C1 segment of cervical spinal cord (tissue), 14 donors: ENCODE measurements at places on chromosomes 7 and 10.
A peak's percentile ranks its signal among the peaks of the same experiment; 100 is the strongest.

DNA sequence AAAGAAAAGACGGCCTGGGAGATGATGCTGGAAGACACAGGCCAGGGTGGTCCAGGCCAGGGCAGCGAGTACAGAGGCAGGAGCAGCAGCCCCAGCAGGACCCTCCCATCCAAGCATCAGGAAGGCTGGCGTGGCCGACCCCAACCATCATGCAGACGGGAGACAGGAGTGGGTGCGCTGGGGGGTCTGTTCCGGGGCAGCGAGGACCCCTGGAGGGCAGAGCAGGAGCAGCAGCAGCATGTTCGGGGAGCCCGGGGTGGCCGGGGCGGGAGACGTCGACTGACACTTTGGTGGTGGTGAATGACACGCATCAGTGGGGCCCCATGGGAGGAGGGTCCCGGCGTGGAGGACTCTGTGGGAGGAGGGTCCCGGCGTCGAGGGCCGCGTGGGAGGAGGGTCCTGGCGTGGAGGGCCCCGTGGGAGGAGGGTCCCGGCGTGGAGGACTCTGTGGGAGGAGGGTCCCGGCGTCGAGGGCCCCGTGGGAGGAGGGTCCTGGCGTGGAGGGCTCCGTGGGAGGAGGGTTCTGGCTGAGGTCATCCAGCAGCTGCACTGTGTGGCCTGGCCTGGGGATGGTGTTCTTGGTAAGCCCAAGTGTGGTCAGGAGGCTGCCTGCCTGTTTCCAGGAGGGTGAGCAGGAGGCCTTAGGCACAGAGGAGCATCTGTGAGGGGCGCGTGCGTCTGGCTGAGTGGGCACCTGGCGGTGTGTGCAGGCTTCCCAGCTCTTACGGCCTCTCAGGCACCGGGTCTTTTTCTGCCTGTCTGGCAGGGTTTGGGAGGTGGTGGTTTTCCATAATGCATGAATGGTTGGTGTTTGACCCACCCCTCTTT lies 38.9 kb downstream of the FAM20C start:
- DNase-seq: no peak

DNA sequence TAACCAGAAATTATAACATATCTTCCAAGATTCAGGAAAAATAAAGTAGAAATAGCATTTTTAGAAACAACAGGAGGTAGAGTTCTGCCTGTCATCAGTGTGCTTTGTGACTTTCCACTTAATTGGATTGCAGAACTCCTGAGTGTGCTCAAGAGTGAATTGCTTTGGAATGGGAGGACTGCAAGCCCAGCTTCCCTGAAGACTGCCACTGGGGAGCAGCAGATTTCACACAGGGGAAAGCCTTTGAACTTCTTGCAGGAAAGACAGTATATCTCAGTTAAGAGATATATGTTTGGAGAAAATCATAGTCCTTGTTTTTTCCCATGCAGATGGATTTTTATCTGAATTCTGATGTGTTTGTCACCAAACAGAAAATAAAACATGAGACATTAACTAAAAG lies 124.5 kb downstream of the TMEM168 start:
- no peak for DNase-seq

GRCh38 chr7:1024331-1024841 lies 20.0 kb upstream of the GPR146 start:
- DNase-seq: no peak

DNA sequence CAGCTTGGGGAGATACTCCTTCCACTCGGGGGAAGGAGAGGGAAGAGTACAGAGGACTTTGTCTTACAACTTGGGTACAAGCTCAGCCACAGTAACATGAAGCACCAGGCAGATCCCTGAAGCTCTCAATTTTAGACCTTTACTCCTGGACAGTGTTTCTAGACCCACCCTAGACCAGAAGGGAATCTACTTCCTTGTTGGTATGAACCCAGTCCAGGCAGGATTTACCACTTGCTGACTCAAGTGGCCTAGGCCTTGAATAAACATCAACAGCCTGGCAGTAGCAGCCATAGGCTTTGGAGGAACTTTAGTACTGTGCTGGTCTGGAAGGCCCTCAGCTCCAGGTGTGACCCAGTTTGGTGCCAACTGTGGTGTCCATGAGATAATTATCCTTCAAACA lies 173.1 kb downstream of the ADRA2A start:
- DNase-seq: no peak

DNA sequence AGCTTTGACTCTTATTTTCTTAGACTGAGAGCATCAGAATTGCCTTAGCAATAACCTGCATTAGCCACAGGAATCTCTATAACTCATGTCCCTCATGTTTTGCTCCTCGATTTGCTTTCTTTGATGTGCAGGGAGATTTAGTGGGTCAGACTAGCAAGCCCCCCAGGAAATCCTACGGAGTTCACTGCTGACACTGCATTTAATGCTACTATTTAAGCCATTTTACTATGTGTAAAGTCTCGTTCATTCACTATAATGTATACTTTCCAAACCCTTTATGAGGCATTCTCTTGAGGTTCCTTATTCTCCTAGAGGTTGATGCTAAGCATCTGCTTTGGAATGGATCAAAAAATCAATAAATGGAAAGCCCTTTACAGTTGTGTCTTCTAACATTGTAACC lies 28.4 kb downstream of the DYNC1I1 start:
- DNase-seq: no peak

GRCh38 chr7:17991866-17992648 lies 35.6 kb downstream of the PRPS1L1 start:
- no peak for DNase-seq

GRCh38 chr7:150003304-150003810 lies 129.6 kb downstream of the ATP6V0E2 start:
- no peak for DNase-seq

GRCh38 chr7:76300166-76300731 lies 2.2 kb upstream of the HSPB1 start:
- no peak for DNase-seq

DNA sequence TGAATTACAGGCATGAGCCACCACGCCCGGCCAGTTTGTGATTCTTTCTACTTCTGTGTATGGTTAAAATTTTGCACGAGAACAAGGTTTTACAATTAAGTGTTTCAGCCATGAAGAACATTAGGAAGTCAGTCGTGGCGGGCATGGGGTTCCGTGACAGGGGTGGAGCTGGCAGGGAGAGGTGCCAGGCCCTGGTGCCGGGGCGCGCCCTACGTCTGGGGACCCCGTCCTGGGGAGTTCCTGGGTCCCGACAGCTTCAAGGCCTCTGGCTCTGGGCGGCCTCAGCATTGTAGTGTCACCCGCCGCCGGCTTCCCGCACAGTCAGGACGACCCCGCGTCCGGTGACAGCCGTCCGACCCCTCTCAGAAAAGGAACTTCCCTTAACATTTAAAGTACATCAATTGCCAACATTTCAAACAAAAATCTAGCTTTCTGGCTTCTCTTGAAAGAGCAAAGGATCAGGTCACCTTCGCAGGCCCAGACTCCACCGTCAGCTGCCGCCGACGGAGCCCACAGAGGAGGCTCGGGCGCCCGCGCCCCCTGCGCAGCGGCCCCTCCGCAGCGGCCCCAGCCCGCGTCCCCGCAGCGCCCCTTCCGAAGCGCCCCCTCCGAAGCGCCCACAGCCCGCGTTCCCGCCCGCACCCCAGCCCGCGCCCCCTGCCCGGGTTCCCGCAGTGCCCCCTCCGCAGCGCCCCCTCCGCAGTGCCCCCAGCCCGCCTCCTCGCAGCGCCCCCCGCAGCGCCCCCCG lies 23.2 kb upstream of the MKI67 start:
- DNase-seq: no peak

DNA sequence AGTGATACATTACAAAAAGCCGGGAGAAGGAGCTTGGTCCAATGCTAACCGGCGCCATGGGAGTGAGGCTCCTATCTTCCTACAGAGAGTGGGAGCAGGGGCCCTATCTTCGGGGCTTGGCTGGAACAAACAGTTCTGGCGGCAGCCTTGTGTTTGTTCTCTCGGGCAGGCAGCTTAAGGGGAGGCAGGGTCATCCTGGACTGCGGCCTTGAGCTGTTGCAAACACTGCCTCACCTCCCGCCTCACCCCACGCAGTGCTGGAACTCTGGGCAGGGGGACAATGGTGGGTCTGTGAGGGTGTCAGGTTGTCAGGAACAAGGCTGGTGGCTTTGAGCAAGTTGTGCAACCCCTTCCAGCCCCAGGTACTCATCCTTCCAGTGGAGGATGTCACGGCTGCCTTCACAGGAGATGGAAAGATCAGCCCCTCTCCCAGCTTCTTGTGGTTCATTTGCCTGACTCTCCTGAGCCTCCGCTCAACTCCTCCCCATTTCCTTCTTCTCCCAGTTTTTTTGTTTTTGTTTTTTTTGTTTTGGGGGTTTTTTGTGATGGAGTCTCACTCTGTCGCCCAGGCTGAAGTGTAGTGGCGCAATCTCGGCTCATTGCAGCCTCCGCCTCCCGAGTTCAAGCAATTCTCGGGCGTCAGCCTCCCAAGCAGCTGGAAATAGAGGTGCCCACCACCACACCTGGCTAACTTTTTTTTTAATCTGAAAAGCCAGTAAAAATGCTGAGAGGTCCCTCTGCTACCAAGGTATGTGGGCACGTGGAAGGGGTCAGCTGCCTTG lies 57.4 kb downstream of the SPOCK2 start:
- no peak for DNase-seq

- DNase-seq: no peak
Measured at GRCh38 chr7:132117636-132118035, 458.6 kb downstream of the PLXNA4 start.

- no peak for DNase-seq
Measured at GRCh38 chr7:113321201-113321600, 202.8 kb upstream of the SMIM30 start.

- DNase-seq: no peak
Measured at GRCh38 chr7:85612514-85612913, 425.7 kb upstream of the SEMA3D start.

DNA sequence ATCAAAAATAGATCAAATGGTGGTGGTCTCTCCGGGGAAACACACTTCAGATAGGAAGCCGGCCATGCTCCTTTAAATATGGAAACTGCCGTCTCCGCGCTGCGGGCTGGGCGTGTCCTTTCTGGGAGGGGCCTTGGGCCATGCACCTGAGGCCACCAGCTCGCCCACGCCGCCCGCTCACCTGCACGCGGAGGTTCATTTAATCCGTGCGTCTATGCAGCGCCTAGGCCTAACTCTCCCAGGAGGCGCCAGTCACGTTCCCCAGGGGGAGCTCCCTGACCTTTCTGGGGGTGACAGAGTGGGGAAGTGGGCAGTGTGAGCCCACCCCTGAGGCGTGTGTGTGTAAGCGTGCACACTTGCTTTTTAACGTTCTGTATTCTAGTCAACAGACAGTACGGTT lies 64.0 kb downstream of the C10orf143 start:
- no peak for DNase-seq

DNA sequence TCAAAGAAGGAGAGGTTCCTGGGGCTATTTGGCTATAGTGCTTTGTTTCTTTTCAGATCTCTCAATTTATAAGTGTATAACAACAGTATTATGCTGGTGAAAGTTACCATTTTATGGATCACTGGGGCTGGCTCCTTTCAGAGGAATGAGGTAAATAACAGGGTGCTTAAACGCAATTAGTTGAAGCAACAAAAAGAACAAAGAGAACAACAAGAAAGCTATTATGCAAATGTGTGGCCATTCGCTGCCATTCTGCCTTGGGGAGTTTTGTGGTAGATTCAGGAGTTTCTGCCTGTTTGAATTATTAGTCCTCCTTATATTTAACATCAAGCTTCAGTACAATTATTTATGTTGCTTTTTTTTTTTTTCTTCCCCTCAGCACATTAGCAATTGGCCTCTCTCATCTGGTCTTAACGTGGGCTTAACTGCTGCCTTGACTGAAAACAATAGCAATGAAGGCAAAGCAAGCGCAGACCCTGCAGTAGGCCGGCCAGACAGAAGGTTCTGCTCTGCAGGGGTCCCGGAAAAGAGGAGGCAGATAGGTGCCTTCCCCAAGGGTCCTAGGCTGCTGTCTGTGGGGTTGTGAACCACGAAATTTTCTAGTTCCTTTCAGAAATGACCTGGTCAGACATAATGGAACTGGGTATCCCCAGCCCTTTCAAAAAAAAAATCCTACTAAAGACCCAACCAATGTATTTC lies 339.9 kb upstream of the PODXL start:
- DNase-seq: no peak

- no peak for DNase-seq
Measured at GRCh38 chr10:133238466-133238804, 780 bp downstream of the VENTX start.

- DNase-seq: no peak
Measured at GRCh38 chr10:13396369-13396768, 48.3 kb upstream of the SEPHS1 start.

DNA sequence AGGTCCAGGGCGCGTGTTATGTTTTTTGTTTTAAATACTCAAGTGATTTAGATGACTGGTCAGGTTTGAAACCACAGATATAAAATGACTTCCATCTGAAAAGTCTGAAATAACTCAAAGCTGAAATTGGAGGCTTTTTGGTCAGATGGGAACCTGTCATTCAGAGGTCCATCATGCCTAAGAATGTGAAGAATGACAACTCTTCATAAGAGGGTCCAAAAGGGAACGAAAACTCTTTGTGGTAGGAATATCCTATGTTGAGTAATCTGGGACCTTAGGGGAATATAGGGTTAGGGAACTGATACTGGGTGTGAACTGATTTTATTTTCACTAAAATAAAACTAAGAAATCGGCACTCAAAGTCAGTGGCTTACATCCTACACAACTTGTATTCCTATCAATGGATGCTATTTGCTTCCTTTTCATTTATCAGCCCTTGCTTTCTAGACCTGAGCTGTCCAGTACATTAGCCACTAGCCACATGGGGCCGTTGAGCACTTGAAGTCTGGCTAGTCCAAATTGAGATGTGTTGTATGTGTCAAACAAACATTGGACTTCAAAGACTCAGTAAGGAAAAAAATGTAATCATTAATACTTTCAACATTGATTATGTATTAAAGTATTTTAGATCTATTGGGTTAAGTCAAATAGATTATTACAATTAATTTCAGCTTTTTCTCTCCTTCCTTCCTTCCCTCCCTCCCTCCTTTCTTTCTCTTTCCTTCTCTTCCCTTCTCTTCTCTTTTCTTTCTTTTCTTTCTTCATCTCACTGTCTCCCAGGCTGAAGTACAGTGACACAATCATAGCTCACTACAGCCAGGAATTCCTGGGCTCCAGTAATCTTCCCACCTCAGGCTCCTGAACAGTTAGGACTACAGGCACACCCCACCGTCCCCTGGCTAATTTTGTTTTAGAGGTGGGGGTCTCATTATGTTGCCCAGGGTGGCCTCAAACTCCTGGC lies 56.5 kb upstream of the KDM7A start:
- no peak for DNase-seq

DNA sequence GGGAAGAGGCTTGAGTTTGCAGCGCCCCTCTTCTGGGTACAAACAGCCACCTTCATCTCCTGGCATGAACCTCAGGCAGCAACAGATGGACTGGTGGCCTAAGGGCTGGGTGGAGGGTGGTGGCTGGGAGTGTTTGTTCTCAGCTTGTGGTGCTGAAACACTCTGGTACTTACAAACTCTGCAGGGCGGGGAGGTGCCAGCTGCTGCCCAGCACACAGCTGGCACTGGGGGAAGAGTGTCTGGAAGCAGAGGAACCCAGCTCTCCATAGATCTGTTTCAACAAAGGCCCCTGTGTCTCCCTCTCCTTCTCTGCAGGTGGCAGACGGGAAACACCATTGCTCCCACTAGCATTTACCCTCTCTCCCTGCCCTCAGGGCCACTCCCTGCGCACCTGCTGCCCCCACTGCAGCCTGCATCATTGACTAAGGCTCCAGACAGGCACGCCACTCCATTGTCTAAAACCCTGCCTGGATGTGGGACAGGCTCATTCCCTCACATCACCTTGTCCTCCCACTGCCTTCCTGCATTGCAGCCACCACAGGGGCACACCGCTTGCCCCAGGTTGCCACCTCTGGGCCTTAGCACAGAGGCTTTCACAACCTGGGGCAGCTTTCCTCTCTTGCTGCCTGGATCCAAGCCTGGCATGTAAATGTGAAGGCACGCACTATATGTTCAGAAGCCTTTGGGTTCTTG lies 6.5 kb downstream of the ARHGAP22 start:
- peak; percentile 83 for DNase-seq

GRCh38 chr7:27237735-27238334 lies 4.8 kb upstream of the EVX1 start:
- no peak for DNase-seq
